ENCODE measurements at places on chromosomes 1 and 21.

DNA sequence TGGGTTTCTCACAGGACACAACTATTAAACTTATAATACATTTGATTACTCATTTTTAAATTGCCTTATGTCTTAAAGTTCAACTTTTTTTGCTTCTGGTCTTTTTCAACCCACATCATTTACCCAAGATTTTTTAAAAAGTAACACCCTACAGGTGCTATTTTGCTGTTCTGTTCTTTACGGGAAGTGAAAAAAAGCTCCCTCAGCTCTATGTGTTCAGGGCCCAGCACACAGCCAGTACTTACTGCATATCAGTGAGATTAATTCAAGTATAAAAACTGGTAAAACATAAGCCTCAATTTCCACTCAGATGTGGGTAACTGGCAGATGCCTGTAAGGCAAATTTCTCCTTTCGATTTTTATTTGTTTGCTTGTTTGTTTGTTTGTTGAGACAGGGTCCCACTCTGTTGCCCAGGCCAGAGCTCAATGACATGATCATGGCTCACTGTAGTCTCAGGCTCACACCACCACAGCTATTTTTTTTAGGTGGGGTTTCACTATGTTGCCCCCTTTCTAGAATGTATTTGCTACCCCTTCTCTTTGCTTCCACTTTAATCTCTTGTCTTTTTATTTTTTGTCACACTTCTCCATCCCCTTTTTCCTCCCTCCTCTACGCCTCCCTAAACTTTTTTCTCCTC is 20.3 kb downstream of the RNASEL start:
- no peak for DNase-seq

GRCh38 chr21:42037943-42038342 is 27.8 kb upstream of the ZBTB21 start:
- no peak for DNase-seq

- no peak for DNase-seq
Observed at GRCh38 chr1:8122160-8122476, 96.0 kb upstream of the ERRFI1 start.

DNA sequence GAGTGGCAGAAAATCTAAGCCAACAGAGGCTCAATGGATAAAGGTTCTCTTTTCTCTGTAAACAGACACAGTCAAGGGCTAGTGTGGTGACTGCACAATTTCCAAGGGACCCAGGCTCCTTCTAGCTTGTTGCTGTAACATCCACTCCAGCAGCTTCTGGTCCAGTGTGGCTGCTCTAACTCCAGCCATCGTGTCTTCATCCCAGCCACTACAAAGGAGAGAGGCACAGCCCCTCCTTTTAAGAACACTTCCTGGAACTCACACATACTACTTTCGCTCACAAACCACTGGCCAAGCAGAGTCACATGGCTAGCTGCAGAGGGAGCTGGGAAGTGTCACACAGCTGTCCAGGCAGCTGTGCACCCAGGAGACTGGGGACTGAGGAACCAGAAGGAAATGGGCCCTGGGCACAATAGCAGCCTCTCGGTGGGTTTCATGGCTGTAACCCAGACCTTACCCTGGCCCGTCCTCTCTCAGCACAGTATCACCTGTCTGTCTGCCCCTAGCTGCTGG is 188.6 kb upstream of the VAMP3 start:
- DNase-seq = no peak

Measured in T-helper 17 cell (primary cell).